Activated T-helper 17 cell treated with anti-CD3 and anti-CD28 coated beads, Interleukin-2, amount 50 U/mL, for 72 hours (primary cell): ENCODE measurements at places on chromosomes 16 and 17.
A peak's percentile ranks its signal among the peaks of the same experiment; 100 is the strongest.

DNA sequence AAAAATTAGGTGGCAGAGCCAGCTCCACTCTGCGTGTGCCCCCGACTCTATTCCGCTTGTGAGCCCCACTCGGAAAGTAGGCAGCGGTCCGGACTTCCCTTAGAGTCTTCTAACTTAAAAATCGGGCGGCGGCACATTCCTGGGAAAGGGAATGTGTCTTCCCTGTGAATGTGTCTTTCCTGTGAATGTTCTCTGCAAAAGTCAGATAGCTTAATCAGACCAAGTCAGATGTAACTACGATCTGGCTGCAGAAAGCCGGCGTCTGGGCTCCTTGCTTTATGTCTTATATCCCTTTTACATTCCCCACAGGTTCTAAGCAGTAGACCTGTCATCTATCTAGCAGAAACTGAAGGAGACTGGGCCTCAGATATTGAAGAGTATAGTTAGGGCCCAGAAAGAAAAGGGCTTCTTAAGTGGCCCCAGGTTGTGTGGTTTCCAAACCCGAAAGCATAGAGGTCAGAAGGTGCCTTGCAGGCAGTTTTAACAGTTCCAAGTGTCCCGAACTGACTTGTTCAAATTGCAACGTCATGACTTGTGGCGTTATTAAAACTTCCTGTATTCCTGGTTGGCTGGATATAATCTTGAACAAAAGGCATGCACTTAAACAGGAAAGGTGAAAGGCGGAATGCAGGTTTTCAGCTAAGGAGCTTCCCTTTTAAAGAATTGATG lies 601 bp downstream of the PHKB start:
- ATAC-seq = peak; percentile 27

DNA sequence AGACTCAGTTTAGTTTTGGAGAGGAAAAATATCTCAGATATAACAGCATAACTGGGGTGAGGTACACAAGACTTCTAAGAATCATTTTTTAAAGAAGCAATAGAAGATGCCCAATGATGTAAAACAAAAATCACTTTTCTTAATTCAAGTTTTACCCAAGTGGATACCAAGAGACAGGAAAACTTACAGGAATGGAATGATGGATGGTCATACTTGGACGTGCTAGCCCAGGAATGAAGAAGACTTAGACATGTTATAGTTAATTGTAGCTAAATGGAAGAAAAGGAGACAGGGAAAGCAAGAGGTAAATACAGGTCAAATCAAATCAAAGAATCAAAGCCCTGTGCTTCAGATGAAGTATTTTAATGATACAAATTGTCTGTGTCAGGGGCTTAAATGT lies 312.7 kb upstream of the KCNJ16 start:
- no peak for ATAC-seq

DNA sequence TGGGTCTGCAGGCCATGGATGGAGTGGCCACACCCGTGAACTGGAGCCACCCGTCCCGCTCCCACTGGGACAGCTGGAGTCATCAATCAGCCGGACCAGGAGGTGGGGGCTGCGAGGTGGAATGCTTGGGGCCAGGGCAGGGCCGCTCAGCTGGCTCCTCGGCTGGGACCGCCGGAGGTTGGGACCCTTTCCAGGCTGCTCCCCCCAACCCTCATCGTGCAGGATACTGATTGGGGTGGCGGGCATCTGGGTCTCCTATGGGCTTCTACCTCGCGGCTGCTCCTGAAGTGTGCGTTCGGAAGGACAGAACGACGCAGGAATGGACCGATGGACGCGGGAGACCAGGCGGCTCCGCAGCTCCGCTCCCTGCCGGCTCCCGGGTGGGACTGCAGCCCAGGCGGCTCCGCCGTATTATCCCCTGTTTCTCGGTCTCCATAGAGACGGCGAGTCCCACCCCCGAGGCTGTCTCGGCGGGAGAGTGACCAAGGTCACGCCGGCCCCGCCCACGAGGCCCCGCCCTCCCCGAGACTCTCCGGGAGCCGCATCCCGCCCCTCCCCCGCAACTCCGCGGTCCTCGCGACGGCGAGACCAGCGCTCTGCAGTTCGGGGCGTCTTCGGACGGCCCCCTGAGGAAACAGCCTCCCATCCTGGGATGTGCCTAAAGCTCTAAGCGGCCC lies at the start of gene TPPP3:
TSS of gene TPPP3 (minus strand) at position 388 of the 677 bp plus-strand sequence. CDS start 2,387 bp downstream, outside the sequence.
- peak; percentile 64 for ATAC-seq

DNA sequence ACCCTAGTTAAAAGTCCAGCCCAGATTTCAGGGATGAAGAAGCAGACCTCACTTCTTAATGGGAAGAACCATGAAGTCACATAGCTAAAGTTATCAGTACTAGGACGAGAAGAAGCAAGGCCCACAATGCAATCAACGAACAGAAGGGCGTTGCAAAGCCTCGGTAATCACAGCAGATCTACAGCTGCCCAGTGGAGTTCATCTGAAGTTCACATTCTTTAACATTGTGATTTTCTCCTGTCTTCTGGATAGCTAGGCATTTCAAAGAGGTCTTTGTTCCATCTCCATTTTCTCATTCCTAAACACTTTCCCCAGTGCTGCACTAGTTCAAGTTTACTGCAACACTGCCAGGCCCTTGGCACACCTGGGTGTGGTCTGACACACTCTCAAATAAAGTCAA lies 226.7 kb upstream of the N4BP1 start:
- no peak for ATAC-seq

DNA sequence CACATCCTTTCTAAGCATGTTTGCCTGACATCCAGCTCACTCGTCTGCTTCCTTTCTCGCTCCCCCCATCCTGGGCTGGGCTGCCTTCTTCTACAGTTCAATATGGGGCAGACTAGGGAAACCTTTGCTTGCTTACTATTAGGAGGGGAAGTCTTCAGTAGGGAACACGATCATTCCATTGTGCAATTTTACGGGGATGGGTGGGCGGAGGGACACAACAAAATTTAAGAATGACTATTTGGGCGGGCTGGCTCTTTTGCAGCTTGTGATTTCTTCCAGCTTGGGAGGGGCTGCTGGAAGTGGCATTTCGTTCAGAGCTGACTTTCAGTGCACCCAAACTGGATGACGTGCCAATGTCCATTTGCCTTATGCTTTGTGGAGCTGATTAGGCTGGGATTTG lies 25.4 kb downstream of the PCTP start:
- ATAC-seq = no peak

DNA sequence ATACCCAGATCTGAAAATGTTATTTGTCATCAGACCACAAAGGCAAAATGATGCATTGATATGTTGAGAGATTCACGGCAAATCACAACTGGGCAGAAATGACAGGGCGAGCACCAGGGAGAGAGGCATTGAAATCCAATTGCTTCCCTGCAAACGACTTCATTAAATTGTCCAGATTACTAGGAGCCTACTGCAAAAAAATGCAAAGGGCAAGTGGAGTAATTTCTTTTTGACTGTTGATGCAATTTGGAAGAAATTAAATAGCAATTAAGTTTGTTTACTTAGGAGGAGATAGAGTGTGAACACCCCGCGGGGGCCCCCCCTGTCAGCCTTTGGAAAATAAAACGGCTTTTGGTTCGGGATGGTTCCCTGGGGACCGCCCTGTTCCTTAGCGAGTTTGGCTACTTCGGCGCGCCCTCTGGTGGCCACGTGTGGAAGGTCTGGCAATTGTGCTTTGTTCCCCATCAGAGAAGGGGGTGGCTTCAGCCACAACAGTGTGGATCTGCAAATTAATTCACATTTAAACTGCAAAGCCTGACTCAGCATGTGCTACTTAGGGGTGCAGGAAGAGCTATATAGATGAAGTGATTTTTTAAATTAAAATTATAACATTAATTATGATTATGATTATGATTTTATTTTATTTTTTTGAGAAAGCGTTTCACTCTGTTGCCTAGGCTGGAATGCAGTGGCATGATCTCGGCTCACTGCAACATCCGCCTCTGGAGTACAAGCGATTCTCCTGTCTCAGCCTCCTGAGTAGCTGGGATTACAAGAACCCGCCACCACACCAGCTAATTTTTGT lies 14.5 kb upstream of the TMC7 start:
- ATAC-seq = peak; percentile 96

DNA sequence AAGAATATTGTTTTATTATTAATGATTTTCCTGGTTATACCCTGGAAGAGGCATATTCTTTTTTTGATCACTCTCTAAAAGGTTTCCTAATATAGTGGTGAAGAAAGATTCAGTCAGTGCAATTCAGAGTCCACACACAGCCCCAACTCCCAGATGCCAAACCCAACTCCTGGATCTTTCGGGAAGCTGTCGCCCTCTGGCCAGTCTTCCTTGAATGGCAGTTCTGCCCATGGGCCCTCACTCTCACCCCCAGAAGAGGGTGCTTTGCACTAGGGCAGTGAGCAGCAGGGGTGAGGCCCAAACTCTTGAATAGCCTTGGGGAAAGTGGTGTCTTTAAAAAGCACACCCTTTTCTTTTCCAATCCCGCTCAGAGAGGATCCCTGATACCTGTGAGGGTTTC lies 11.0 kb downstream of the KRT32 start:
- no peak for ATAC-seq

- no peak for ATAC-seq
These were observed 46.9 kb downstream of the NFATC3 start for GRCh38 chr16:68131813-68132706.

GRCh38 chr16:2824626-2825025 lies 5.5 kb upstream of the ZG16B start:
- no peak for ATAC-seq
